ENCODE measurements at places on chromosomes 5 and 9. TPM values are rescaled to one million over a fixed set of nuclear protein-coding genes. Genes with fewer than 3 reads are reported as not detected.

MYOZ3 gene
- total RNA-seq, result under 0.01 TPM

ATG10 gene
- 7.4 TPM for total RNA-seq

SOX30 gene
- total RNA-seq, result under 0.01 TPM

PPP1R26 gene
- 10.5 TPM for total RNA-seq

F2RL2 gene
- 1.5 TPM for total RNA-seq

SPATA31E1 gene
- total RNA-seq, result not detected

INSL4 gene
- not detected for total RNA-seq

LECT2 gene
- not detected for total RNA-seq

FGD3 gene
- total RNA-seq, result not detected

TAF1L gene
- not detected for total RNA-seq

F12 gene
- total RNA-seq, result not detected

CDH9 gene
- not detected for total RNA-seq

PCDHGA2 gene
- 2.7 TPM for total RNA-seq

SPAAR gene
- total RNA-seq, result 0.72 TPM

ENHO gene
- total RNA-seq, result under 0.01 TPM

CNTNAP3 gene
- 1.4 TPM for total RNA-seq

GDA gene
- not detected for total RNA-seq

ZFP37 gene
- 3.3 TPM for total RNA-seq

GZMA gene
- total RNA-seq, result not detected

CD72 gene
- 2.7 TPM for total RNA-seq

GPRIN1 gene
- 1.8 TPM for total RNA-seq

PPP3R2 gene
- total RNA-seq, result not detected

OSMR gene
- 189 TPM for total RNA-seq

ACOT12 gene
- total RNA-seq, result not detected

FAT2 gene
- total RNA-seq, result 0.59 TPM

ADAMTS6 gene
- 135 TPM for total RNA-seq

CSF1R gene
- 0.88 TPM for total RNA-seq
